ENCODE measurements at places on chromosomes 16 and 17.
A peak's percentile ranks its signal among the peaks of the same experiment; 100 is the strongest.

GRCh38 chr17:31674305-31674704 lies 184.7 kb downstream of the COPRS start:
- no peak for DNase-seq

- no peak for DNase-seq
These were observed 10.3 kb downstream of the TRIM25 start for GRCh38 chr17:56903560-56903959.

GRCh38 chr16:11684231-11685025 lies 16.2 kb downstream of the SNN start:
- DNase-seq: no peak

DNA sequence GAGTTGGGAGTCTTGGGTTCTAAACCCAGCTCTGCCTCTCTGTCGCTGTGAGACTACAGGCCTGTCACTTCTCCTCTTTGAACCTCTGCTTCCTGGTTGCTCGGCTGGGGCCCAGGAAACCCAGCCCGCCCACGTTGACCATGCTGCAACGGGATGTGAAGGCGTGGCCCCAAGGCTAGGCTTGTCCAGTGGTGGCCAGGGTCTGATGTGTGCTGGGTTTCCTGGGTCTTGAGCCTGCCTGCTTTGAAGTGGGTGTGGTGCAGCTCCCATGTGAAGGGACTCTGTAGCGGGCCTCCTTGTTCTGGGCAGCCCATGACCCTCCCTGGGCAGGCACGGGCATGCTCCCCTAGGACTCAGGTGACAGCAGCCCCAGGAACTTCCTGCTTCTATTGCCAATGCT lies 82.3 kb downstream of the SDR42E1 start:
- no peak for DNase-seq

- DNase-seq: no peak
These were observed 601.5 kb upstream of the SOX9 start for GRCh38 chr17:71519285-71519684.

DNA sequence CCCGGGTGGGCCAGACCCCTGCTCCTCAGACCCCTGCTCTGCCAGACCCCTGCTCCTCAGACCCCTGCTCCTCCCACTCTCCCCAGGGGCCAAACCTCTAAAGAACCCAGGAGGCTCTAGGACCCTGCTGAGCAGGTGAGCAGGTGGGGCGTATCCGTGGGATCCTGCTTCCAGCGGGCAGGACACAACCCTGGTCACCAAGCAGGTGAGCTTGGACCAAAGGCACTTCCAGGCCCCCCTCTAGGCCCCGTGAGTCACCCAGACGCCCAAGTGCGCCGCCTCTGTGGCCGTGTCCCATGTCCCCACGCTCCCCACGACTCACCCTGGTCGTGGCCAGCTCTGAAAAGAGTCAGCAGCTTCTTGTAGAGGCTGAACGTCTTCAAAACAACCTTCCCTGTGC lies 5.0 kb downstream of the CYBC1 start:
- no peak for DNase-seq

DNA sequence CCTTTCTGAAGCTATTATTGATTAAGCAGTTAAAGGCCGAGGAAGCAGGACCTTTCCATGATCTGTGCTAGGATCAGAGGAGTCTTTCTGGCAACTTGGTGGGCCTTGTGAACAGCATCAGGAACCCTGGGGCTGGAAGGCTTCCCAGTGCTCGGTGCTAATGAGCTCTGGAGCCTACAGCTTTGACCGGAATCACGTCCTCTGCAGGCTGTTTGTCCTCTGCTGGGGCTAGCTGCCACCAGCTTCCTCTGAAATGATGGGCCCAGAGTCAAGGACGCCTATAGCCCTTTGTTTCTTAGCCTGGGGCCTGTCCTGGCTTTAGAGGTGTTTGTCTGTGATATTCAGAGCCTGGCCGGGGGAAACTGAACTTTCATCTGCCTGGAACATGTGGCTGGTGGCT lies 111.6 kb downstream of the SHISA9 start:
- no peak for DNase-seq

GRCh38 chr16:11149011-11149616 lies 106.9 kb downstream of the SOCS1 start:
- DNase-seq: no peak

GRCh38 chr16:68737046-68737729 lies at the start of gene CDH1:
TSS of gene CDH1 (plus strand) at chr16:68737292. CDS start at chr16:68737416, 124 bp downstream.
- DNase-seq: peak; percentile 95

GRCh38 chr16:47493381-47494337 lies 32.5 kb downstream of the PHKB start:
- no peak for DNase-seq

DNA sequence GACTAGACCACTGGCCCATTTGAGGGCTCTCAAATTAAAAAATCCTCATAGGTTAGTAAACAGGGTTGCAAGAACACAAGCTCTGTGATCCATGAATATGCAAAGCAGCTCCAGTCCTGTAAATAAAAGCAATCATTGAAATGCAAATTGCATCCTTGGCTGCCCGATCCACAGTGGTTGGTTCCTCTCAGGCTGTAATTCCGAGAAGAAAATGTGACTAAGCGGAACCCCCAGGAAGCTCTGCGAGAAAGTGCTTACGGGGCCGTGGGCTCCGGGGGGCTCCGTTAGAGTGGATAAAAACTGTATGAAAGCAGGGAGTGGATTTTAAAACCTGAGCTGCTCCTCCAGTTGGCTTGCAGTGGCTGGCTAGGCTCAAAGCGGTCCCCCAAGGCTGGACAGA lies 2.5 kb downstream of the GPRC5B start:
- peak; percentile 85 for DNase-seq

DNA sequence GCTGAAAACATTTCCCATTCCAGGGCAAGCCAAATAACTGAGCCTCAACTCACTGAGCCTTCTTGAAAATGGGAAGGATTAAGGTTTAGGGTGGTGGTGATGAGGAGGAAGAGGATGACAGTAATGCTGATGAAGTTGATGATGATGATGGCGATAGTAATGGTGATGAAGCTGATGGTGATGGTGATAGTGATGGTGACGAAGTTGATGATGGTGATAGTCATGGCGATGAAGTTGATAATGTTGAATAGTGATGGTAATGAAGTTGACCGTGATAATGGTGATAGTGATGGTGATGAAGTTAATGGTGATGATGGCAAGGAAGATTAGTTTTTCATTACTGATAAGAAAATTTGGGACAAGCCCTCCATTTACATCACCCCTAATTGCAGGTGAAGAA lies 285.8 kb upstream of the DYNLRB2 start:
- no peak for DNase-seq

DNA sequence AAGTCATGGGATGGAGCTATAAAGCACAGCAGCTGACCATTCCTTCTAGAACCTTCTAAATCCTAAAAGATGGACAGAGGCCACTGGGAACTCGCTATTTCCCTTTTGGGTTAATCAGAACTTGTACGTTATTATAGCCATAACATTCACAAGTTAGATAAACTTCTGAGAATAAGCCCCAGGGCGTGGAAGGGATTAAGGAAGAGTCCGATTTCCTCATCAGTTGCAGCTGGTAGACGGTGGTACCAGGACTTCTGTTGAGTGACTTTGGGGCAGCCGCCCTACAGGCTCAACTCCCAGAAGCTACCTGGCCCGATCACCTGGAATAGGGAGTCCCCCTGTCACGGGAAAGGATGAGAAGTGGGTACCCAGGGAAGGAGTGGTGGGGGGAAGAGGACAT lies 370.1 kb upstream of the ZFHX3 start:
- DNase-seq: no peak

DNA sequence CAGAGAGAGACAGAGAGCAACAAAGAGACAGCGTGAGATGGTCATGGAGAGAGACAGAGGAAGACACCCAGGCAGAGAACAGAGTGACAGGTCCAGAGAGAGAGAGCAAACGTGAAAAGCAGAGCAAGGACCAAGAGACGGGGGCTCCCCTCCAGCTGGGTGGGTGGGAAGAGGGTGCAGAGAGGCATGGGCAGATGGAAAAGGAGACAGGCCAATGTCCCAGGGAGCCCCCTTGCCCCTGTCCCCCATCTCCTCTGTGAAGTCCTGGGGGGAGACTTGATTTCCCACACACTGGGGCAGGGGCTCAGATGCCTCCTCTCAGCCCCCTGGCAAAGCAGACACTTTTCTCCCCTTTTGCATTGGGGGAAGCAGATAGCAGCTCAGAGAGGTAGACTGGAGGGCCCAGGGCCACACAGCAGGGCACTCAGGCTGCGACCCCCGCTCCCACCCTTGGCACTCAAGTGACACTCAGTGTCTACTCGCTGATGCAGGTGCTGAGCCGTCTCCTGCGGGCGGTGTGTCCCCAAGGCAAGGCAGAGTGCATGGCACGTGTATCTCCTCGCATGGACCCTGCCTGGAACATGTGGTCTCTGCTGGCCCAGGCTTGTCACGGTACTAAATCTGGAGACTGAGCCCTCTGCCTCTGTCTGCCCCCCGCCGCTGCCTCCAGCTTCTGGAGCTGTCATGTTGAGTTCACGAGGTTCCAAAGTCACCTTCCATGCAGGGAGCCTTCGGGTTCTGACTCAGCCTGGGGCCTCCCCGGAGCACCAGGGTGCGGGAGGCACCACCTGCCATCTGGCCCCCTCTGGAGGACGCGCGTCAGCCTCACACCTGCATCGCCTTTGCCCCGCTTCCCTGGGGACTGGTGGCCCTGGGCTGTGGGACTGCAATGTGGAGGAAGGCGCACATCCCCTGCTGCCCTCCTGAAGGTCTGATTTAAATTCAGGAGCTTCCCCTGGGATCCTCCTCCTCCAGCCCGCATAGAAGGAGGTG lies 215.9 kb upstream of the GSE1 start:
- no peak for DNase-seq

- DNase-seq: peak; percentile 64
These were observed 1.4 kb downstream of the CDK5R1 start for GRCh38 chr17:32488177-32488542.

DNA sequence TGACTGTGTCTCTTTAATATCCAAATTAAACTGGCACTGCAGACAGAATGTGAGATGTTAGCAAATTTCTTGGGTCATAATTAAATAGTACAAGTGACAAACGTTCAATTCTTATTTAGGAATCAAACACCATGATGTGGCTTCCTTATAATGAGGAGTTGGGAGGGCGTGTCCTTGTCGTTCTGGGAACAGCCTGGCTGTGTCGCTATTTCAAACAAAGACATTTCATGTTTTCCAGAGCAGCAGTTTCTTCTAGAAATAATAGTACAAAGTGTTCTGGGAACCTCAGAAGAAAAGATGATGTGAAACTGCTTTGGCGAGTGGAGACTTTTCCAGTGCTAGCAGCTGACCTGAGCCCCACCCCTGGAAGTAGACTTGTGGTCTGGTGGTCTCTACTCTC lies 301.7 kb upstream of the N4BP1 start:
- DNase-seq: peak; percentile 11

DNA sequence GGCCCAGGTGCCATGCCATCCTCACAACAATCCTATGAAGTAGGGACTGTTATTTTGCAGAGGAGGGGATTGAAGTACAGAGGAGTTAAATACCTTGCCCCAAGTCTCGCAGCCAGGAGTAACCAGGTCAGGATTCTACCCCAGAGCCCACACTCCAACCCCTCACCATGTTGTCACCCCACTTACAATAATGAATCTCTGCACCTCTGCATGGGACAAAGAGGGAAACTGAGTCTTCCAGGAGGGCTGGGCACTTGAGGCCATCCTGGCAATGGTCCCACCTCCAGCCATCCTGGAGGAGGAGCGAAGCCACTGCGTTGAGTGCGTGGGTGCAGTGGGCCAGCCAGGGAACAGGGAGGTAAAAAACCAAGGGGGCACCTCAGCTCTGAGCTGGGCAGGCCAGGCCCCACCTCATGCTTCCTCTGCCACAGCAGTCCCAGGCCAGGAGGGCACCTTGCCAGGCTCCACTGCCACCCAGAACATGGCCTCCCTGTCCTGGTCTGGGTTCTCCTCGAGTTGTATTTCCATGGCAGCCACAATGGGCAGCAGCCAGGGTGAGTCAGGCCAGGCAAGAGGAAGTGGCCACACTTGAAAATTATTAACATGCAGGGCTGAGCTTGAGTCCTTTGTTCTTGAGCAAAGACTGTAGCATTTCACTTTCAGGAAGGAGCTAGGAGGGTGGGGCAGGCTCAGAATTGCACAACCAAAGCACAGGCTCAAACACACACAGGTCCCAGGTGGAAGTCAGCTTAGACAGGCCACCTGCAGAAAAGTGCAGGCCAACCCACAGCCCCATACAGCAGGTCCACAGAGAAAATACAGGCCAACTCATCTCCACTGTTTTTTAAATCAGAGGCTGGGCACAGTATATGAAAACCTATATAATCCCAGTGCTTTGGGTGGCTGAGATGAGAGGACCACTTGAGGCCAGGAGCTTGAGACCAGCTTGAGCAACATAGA lies 52.1 kb downstream of the CUEDC1 start:
- peak; percentile 71 for DNase-seq

GRCh38 chr16:17173281-17173680 lies 297.5 kb downstream of the XYLT1 start:
- no peak for DNase-seq

DNA sequence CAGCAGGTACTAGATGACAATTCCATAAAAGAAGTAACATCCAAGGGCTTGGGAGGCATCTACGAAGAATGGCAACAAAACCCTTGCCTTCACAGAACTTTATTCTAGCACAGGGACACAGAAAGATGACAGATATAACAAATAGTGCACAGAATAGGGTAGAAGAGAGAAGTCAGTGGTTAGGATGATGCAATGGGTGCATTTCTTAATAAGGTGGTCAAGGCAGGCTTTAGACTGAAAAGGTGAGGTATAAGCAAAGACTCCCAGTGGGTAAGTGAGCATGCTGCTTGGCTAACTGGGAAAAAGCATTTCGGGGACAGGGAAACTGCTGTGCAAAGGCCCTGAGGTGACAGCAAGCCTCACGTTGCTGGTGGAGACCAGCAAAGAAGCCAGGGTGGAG lies 175.9 kb downstream of the XYLT1 start:
- no peak for DNase-seq

DNA sequence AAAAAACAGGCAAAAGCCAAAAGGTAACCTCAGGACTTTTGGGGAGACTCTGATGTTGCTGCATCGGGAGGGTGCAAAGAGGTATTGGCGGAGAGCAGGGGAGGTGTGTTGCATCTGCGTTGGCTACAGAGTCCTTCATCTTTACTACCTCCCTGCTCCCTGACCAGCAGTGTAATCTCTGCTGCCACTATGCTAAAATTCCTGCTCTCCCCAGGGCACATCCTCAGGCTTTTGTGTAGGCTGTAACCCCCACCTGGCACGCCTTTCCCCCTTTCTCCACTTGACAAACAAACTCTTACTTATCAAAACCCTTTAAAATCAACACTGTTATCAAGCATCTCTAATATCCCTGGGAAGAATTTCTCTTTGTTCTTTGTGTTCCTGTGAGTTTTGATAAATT lies 435.3 kb downstream of the HAPSTR1 start:
- no peak for DNase-seq

DNA sequence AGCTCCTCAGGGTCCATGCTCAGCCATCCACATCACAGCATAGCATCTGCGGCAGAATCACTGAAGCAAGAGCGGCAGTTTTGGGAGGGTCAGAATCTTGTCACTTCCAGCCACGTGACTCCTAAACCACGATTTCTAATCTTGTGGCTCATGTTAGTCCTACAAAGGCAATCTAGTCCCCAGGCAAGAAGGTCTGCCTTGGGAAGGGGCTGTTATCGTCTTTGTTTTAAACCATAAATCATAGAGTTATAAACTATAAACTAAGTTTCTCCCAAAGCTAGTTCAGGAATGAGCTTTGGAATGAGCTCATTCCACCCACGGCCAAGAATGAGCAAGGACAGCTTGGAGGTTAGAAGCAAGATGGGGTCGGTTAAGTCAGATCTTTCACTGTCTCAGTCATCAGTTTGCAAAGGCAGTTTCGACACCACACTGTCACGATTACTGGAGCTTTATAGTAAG lies 20.8 kb upstream of the DNAH17 start:
- no peak for DNase-seq

- no peak for DNase-seq
These were observed 55.5 kb downstream of the SEC14L1 start for GRCh38 chr17:77196251-77196650.

- DNase-seq: no peak
These were observed 68.5 kb upstream of the DNAH17 start for GRCh38 chr17:78645421-78646295.

GRCh38 chr16:89360760-89361435 lies 129.5 kb downstream of the ANKRD11 start:
- DNase-seq: no peak
